ENCODE measurements at places on chromosomes 1 and 21.

DNA sequence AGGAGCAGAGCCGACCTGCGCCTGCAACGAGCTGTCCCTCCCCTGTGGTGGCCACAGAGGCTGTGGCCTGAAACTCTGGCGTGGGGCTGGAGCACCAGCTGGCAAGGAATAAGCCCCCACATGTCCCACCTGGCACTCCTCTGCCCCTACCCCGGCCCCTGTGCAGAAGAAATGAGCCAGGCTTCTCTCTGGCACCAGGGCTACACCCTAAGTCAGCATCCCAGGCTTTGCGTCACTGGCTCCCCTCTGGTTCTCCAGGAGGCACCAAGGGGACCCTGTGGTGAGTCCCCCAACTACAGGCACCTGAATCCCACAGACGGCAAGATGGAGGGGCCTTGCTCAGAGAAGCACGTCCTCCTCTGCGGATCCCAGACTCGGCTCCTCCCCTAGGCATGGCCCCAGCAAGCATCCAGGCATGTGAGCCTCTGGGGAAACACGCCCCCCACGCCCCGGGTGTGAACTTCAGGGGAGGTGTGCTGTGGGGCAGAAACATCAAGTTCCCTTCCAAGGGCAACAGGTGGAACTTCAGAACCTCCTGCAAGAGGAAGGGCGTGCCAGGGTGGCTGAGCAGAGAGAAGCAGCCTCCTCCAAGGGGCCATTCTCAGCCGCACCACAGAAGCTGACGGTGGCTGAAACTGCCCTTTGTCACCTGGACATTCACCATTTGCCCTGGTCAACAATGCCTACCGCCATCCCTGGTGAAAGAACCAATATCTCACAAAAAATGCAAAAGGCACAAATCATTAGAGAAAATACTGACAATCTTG is 2.9 kb downstream of the KRTAP10-7 start:
- DNase-seq: no peak

- DNase-seq: no peak
These were observed 13.1 kb downstream of the SDCCAG8 start for GRCh38 chr1:243268751-243269460.

GRCh38 chr1:198678301-198678836 is 39.5 kb downstream of the PTPRC start:
- no peak for DNase-seq

DNA sequence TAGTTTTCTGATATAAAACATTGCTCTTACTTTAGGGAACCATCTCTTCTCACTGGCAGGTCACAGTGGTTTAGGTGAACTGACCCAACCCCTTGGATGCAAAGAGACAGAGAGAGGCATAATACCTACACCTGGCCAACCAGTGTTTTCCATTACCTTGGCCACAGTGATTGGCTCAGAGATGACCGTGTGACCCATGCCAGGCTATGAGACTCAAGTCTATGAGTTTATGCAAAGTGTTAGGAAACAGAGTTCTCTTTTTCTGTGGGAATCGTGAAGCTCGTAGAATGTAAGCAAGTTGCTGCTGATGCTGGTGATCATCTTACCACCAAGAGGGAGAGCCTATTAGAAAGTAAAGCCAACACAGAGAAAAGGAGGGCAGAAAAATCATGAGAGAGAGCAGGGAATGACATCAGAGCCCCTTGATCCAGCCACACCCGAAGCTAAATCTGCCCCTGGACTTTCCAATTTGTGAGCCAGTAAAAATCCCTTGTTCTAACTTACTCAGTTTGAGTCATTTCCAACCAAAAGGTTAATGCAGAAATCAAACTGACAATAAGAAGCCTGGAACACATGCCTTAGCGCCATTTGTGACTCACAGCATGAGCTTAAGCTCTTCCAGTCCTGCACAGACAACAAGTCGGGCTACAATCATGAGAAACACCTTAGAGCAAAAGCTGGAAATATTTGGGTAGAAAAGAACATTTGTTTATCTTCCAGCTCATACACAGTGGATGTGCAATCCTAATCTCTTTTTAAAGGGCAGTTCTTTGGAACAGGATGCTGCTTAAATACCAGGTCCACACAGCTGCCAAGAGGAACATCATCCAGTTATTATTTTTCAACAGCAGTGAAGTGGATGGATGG is 81.3 kb upstream of the KAZN start:
- no peak for DNase-seq

Measured in stimulated activated CD8-positive, alpha-beta memory T cell treated with anti-CD3 and anti-CD28 coated beads, Interleukin-12 subunit alpha, Interleukin-12 subunit beta, amount 100 ng/mL, for 4 hours (primary cell).